Colonic mucosa (tissue), 4 donors: ENCODE measurements at places on chromosomes 12 and 14. TPM values are rescaled to one million over a fixed set of nuclear protein-coding genes. Genes with fewer than 3 reads are reported as not detected.

DNA sequence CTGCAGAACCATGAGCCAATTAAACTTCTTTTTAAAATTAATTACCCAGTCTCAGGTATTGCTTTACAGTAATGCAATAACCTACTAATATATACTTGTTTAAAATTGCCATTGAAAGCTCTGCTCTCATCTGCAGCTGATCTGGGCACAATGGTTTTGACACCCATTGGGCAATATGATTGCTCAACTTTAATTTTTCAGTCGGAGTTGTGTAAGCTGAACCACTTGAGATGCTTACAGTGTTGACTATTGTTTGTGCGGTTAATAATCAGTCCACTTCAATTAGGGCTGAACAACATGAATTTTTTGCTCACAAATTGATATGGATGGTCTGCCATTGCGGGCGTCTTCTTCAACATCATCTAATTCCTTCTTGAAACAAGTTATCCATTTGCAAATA lies 18.0 kb upstream of the OR4K5 start:
- H3K4me3 ChIP-seq, result no peak overlapping the region
- no peak for DNase-seq
- no peaks in the 10 kb centered on the region for H3K36me3 ChIP-seq
- H3K27me3 ChIP-seq, result no peaks in the 10 kb centered on the region
- no peaks in the 10 kb centered on the region for H3K4me1 ChIP-seq

GRCh38 chr14:76761136-76761959 lies at the start of gene VASH1:
TSS of gene VASH1 (plus strand) at chr14:76761468. CDS start at chr14:76762822, 1,354 bp downstream.
- H3K27me3 ChIP-seq, result peaks cover 4% of the 10 kb centered on the region
- peak within 1 kb of the TSS; percentile 73 for H3K4me3 ChIP-seq
- H3K27ac ChIP-seq, result peak within 1 kb of the TSS; percentile 55

GRCh38 chr12:77553976-77554619 lies 276.6 kb upstream of the NAV3 start:
- no peaks in the 10 kb centered on the region for H3K36me3 ChIP-seq
- H3K27me3 ChIP-seq, result no peaks in the 10 kb centered on the region
- no peak for DNase-seq
- no peak overlapping the region for H3K27ac ChIP-seq
- H3K4me3 ChIP-seq, result no peak overlapping the region

DNA sequence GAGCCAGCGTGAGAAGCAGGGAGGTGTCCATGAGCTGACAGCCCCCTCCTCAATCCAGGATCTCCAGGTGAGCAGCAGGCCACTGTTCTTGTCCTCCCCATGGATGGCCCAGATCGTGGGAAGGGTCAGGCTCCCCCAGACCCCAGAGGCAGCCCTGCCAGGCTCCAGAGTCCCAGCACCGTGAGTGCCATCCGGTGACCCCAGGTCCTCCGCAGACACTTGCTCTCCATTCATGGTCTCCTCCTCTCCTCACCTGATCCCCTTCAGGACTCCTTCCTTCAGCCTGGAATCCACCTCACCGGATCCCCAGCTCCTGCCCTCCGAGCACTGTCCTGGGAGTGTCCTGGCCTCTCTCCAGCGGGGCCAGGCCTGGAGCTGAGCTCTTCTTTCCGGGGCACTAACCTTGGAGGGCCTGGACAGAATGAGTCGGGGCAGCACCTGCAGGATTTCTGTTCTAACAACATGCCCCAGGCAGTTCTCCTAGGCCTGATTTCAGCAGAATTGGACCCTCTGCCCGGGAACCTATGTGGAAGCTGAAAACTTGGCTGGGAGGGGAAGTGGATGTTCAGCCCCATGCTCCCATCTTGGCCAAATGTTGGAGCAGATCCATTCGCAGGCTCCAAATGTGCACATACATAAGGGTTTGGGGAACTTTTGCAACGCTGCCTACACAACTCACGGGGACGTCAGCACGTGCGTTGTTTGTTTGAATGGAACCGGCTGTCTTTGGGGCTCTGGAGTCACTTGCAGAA lies 341.6 kb upstream of the SFSWAP start:
- no peaks in the 10 kb centered on the region for H3K36me3 ChIP-seq
- H3K27ac ChIP-seq, result no peak overlapping the region
- H3K4me3 ChIP-seq, result no peak overlapping the region
- no peaks in the 10 kb centered on the region for H3K4me1 ChIP-seq

GRCh38 chr14:65320661-65321308 lies 91.7 kb upstream of the FUT8 start:
- no peak for DNase-seq
- no peak overlapping the region for H3K27ac ChIP-seq
- no peak overlapping the region for H3K4me3 ChIP-seq

- DNase-seq, result peak; percentile 63
- no peaks in the 10 kb centered on the region for H3K27me3 ChIP-seq
- no peaks in the 10 kb centered on the region for H3K36me3 ChIP-seq
- H3K27ac ChIP-seq, result peak overlapping the region; percentile 93
- H3K4me3 ChIP-seq, result no peak overlapping the region
Observed at GRCh38 chr14:50000380-50001150, 107.7 kb downstream of the ARF6 start.

Gene RD3L
- total RNA-seq, result not detected

Gene ADAM20
- 0.35 TPM for total RNA-seq

Gene ANO2
- total RNA-seq, result 1.1 TPM

- peak overlapping the region; percentile 57 for H3K4me3 ChIP-seq
- H3K27me3 ChIP-seq, result no peaks in the 10 kb centered on the region
- DNase-seq, result peak; percentile 96
- peak overlapping the region; percentile 95 for H3K27ac ChIP-seq
Observed at GRCh38 chr12:6963016-6963731, 7.3 kb downstream of the PHB2 start.

DNA sequence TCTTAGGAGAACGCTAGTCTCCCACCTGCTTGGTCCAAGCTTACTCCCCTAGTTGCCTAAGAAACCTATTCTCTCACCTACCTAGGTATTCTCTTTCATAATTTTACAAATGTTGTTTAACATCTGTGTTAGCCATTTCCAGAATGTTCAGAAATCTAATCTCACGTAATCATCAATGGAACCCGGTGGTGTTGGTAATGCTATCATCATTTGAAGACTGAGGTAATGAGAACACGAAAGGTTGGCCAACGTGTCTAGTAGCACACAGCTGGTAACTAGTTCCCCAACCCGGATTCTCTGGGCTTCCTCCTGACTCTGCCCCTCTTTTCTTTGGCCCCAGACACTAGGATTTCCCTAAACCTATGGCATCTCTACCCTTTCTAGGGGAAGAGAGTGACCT lies 43.8 kb upstream of the EMP1 start:
- no peaks in the 10 kb centered on the region for H3K27me3 ChIP-seq
- H3K4me3 ChIP-seq, result no peak overlapping the region
- no peak for DNase-seq
- no peaks in the 10 kb centered on the region for H3K4me1 ChIP-seq
- H3K36me3 ChIP-seq, result no peaks in the 10 kb centered on the region
- H3K27ac ChIP-seq, result no peak overlapping the region

GRCh38 chr12:46207644-46208043 lies 61.2 kb downstream of the SLC38A1 start:
- no peaks in the 10 kb centered on the region for H3K27me3 ChIP-seq
- no peak for DNase-seq
- H3K27ac ChIP-seq, result no peak overlapping the region
- no peak overlapping the region for H3K4me3 ChIP-seq
- peaks cover 3% of the 10 kb centered on the region for H3K4me1 ChIP-seq

Gene RNU4-1
- total RNA-seq, result 1,555 TPM

DNA sequence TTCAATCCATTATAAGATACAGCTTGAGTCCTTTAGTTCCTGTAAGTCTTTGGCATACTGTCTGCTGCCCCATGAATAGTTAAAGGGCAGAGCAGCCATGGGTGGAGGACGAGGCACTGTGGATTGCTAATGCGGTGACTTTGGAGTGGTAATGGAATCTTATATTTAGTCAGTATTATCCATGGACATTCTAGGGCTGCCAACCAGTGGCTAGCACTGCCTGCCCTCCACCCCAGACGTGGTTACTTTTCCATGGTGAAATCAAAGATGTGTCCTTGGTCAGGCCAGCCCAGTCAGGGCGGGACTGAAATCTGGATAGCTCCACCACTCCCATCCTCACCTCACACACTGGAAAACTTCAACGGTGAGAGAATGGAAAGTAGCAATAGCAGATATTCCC lies 2.3 kb downstream of the TTC9 start:
- no peak overlapping the region for H3K27ac ChIP-seq
- H3K4me3 ChIP-seq, result no peak overlapping the region
- H3K27me3 ChIP-seq, result peaks cover 8% of the 10 kb centered on the region
- no peaks in the 10 kb centered on the region for H3K36me3 ChIP-seq
- no peak for DNase-seq
- peaks cover 4% of the 10 kb centered on the region for H3K4me1 ChIP-seq

Gene PPP4R4
- not detected for total RNA-seq

DNA sequence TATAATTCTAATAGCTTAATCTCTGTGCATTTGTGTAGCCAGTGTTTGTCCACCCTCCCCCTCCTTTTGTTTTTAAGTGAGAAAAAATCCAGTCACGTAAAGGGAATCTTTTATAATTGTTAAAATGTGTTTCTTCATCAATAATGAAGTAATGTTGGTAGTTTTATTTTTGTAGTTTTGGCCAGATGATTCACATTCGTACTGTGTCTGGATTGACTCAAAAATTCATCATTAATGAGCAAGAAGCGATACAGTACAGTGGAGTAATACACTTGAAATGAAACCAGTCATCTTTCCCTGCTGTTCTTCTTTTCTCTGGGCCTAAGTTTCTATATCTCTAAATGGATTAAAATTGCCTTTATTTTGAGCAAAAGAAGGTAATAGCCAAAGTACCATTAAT lies 86.5 kb downstream of the SRGAP1 start:
- H3K36me3 ChIP-seq, result no peaks in the 10 kb centered on the region
- no peaks in the 10 kb centered on the region for H3K4me1 ChIP-seq
- H3K27ac ChIP-seq, result no peak overlapping the region
- no peak overlapping the region for H3K4me3 ChIP-seq
- H3K27me3 ChIP-seq, result no peaks in the 10 kb centered on the region

DNA sequence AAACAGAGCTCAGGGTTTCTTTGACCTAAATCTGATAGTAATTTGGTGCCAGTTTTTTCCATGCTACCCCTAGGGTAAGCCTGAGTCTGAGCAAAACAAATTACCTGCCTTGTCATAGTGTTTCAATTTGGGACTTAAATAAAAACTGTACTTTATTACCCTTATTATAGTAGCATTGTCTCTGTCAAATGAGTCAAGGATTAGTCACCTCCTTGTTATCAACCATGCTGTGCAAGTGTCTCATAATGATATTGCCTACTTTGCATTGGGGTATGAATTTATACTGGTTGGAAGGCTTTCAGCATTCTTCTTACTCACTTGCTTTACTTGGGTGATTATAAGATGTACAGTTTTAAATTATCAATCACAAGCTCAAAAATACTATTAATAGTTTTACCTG lies 380.0 kb downstream of the LRFN5 start:
- DNase-seq, result no peak
- no peaks in the 10 kb centered on the region for H3K36me3 ChIP-seq
- H3K4me1 ChIP-seq, result no peaks in the 10 kb centered on the region
- H3K4me3 ChIP-seq, result no peak overlapping the region
- H3K27ac ChIP-seq, result no peak overlapping the region

- H3K27ac ChIP-seq, result no peak overlapping the region
- H3K4me1 ChIP-seq, result no peaks in the 10 kb centered on the region
- DNase-seq, result no peak
- peaks cover 7% of the 10 kb centered on the region for H3K27me3 ChIP-seq
- no peaks in the 10 kb centered on the region for H3K36me3 ChIP-seq
- no peak overlapping the region for H3K4me3 ChIP-seq
Observed at GRCh38 chr12:53733051-53733806, 6.0 kb upstream of the CALCOCO1 start.

DNA sequence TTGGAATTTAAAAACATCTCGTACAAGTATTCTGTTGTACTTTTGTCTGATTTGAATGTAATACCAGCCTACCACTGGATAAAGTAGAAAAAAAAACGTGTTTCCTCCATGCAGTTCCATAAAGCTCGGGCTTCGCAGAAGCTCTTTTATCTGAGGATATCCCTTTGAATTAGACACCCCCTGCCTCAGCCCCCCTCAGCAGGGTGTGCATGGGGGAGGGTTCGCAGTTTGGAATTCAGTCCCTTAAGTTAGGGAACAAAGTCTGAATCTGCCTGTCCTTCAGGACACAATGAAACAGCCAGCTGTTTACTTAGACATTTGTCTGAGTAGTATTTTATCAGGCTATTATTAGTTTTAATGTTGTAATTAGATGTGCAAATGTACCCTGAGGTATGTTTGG lies 234.0 kb upstream of the CAND1 start:
- H3K27me3 ChIP-seq, result no peaks in the 10 kb centered on the region
- H3K4me3 ChIP-seq, result no peak overlapping the region
- no peaks in the 10 kb centered on the region for H3K36me3 ChIP-seq
- no peak for DNase-seq

Gene PLBD1
- 85.0 TPM for total RNA-seq

DNA sequence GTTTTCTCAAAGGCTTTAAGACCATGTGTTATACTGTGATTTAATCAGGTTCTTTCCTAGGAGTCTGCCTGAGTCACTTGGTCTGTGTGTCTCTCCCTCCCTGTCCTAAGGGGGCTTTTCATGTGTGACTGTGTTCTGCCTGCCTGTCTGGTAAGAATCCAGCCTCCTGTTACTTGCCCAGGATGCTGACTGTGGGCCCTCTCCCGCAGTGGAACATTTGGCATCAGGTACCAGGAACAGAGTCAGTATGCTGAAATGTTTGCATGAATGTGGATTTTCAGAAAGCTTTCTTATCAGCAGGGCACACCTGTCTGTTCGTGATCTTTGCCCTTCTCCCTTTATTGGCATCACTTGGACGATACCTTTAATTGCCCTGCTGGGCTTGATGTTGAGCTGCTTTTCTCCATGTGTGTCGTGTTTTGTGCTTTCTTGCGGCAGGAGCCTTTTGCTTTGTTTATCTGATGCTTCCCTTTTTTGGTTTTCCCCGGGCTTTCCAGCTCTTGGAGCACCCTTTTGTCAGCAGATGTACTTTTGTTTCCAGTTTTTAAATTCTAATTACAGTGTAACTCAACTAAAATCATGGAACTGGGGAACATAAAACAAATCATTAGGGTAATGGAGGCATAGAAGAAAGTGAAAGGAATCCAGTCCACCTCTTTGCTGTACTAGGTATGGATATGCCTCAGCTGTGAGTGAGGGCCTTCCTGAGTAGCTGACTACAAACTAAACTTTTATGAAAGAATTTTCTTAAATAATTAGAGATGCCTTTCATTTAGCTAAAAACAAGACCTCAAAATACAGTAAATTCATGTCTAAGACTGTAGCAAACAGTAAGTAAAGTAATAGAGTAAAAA lies 72.5 kb downstream of the TRAF3 start:
- peak overlapping the region; percentile 88 for H3K27ac ChIP-seq
- H3K36me3 ChIP-seq, result no peaks in the 10 kb centered on the region
- H3K4me1 ChIP-seq, result peaks cover 15% of the 10 kb centered on the region
- H3K27me3 ChIP-seq, result no peaks in the 10 kb centered on the region

Gene SLC38A4
- total RNA-seq, result 2.8 TPM

DNA sequence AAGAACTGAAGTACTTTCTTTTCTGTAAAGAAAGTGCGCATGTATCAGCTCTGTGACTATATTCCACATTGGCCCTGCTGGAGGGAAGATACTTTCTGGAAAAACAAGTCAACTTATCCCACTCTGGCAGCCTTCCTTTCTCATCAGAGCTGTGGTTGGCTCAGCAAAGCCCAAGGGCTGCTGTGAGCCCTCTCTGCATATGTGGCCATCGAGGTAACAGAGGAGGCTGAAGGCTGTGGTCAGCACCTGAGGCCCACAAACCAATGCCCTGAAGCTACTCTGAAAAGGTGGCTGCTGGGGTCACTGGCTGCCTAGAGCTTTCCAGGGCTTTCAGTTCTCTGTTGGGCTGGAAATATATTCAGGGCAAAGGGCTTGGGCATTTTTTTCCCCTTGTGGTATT lies 70.8 kb upstream of the IGF1 start:
- H3K27me3 ChIP-seq, result no peaks in the 10 kb centered on the region
- no peak for DNase-seq
- no peaks in the 10 kb centered on the region for H3K36me3 ChIP-seq
- no peak overlapping the region for H3K4me3 ChIP-seq

Gene KRT75
- total RNA-seq, result 0.10 TPM
